Bone marrow (tissue), 2 donors: ENCODE measurements at places on chromosomes 11 and 22.

- DNase-seq: no peak
Measured at GRCh38 chr22:39428597-39429071, 28.2 kb upstream of the MGAT3 start.

GRCh38 chr11:46039990-46040389, 81.3 kb downstream of the PHF21A start:
- no peak for DNase-seq

DNA sequence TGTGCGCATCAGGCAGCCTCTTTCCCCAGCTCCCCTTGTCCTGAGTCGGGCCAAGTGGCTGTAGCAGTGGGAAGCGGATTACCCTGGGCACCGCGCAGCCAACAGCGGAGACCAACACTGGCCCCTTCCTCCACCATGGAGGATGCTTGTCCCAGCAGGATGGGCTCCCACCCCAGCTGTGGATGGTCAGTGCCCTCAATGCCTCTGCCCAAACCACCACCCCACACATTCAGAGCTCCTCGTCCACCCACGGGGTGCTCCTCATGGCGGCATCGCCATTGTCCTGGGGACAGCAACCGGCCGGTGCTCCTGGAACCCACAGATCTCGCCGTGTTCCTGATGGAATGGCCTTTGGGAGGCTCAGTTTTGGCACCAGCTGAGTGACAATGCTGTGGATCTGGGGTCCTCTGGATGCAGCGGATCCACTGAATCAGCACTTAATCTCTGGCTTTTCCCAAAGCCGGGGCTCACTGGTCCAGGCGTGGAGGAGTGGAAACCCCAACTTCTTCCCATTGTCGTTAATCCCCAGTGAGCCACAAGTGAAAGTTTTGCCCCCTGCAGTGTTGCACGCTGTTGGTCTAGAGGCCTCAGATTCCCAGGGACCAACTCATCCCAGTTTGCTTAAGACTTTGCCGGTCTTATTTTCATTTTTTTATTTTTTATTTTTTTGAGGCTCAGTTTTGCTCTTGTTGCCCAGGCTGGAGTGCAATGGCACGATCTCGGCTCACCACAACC, 4.1 kb upstream of the B4GALNT4 start:
- DNase-seq: no peak

DNA sequence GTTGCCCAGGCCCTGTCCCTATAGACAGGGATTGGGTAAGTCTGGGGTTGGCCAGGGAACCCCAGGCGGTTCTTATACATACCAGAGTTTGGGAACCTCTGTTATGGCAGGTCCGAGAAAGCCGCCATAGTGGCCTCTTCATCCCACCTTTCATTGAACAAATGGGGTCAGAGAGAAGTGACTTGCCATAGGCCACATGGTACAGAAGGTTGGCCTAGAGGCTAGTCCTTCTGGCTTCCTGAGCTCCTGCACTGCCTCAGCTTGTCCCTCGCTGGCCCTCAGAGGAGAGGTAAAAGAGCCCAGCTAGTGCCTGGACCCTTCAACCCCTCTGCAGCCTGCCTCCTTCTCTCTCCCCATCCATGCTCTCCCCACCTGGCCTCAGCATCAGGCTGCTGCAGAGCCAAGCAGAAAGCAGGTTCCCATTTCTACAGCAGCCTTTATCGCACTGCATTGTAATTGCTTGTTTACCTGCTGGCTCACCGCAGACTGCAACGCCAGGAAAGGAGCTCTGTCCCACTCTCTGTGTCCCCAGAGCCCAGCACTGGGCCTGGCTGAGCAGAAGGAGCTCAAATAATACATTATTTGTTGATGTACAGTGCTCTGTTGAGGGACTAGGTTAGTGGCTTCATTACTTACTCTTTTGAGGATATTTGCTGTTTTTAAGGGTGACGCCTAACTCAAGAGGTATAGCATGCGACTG, 103.6 kb downstream of the TRIM29 start:
- no peak for DNase-seq
